ENCODE measurements at places on chromosomes 13 and 19. TPM values are rescaled to one million over a fixed set of nuclear protein-coding genes. Genes with fewer than 3 reads are reported as not detected.

PLIN4 gene
- total RNA-seq: 4.1 TPM

DBP gene
- total RNA-seq: 17.7 TPM

DNA sequence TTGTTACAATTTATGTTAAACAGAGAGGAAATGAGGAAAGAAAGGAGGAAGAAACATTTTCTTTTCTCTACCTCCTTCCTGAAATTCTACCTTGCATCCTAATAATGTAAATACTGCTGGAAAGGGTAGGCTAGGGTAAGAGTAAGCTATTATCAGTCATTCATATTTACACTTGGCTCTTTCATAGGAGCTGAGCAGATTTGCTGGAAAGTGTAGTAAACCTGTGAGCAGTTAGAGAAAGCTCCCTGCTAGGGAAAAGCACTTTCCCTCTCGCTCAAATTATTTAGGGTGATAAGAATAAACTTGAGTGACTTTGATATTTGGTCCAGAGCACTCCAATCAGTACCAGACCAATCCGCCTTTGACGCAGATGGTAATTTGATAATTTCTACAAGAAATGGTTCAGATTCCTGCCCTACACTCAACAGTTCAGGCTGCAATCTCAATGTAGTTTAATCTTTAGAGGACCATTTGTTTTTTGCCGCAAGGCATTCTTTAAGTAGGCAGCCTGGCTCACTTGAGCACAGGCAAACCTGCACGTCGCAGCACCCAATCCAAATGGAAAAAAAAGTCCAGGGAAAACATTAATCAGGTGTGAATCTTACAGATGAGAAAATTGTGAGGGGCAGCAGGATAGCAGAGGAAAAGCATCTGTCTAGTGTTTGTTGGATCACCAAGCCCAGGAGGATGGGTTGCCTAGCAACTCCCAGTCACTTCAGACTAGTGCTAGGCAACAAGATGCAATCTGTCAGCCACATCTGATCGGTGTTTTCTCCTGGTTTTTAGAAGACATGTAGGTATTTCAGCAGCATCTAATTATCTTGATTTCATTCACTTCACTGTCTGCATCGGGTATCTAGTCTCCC is 68.6 kb upstream of the KL start:
- DNase-seq: no peak

DNA sequence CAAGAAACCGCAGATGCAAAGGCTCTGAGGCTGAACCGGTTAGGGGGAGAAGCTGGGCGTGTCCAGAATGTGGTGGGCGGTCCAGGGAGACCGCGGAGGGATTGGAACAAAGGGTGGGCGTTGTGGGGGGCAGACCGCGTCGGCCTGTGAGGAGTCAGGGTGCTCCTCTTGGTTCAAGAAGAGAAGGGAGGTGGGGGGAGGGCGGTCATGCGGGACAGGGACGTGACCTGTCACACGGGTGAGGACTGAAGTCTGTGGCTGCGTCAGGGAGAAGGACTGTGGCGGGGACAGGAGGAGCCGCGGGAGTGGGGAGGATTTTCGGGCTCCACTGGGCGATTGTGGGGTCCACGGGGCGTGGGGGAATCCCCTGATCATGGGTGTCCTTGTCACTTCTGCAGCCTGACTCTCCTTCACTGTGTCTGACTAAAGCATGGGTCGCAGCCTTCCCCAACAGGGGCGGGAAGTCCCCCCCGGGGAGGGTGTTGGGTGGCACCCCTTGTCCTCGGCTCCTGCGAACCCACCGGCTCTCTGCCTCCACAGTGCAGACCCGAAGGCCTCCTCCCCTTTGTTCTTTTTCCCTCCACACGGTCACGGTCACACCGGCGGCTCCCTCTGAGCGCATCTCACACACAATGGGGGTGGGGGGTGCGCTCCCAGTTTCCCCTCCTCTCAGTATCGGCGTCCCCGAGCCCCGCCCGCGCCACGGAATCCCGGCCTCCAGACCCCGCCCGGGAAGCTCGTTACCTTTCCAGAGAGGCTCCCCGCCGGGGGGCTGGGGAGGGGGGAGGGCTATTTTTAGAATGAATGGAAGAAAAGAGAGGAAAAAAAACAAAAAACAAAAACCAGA is 16.4 kb upstream of the KCNN1 start:
- DNase-seq: no peak

HTR2A gene
- 0.90 TPM for total RNA-seq

DNA sequence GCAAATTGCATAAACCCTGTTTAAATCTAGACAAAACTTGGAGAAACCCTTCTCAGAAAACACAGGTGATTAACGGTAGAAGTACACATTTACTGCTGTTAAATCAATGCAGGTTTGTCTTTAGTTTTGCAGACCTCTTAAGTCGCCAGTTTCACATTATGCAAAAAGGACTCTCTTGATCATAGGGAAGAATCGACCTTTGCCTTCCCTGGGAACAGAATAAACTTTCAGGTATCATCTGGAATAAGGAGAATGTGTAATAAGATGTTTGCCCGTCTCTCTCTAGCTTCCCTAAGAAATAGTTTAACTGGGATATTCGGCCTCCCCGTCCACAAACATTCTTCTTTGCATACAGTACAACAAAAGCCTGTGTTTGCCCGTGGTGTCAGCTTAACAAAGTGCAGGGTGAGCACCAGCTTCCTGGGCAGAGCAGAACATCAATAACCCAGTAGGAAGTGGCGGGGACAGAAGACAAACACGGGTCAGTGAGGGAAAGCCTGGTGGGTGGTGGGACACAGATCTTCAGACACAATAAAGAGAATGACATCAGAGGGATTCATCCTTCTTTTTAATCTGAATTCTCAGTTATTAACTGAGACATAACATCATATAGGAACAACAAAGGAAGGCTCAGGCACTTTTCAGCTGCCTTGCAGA is 1077.7 kb upstream of the SLC10A2 start:
- DNase-seq: no peak

GRK1 gene
- total RNA-seq: 0.09 TPM

DNA sequence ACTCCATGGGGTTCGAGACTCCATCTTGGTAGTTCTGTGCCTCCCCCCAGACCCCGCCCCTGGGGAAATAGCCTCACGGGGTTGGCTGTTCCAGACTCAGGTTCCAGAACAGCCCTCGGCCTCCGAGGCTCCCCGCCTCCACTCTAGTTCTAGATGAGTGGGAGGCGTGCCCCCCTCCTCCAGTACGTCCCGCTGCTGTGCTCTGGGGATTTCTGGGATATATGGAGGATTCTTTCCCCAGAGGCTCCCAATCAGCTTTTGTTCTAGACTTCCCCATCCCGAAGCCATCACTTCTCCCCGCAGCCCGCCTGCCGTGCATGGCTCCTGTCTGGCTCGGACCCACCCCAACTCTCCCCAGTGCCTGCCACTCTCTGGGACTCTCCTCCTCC is 1.9 kb upstream of the CACNG7 start:
- DNase-seq: no peak

- DNase-seq: no peak
Observed at GRCh38 chr13:33487575-33488243, 202.2 kb upstream of the STARD13 start.

ZFP28 gene
- total RNA-seq: 7.1 TPM

- peak; percentile 53 for DNase-seq
Observed at GRCh38 chr19:54335979-54336892, 2.7 kb downstream of the LILRA4 start.

DNA sequence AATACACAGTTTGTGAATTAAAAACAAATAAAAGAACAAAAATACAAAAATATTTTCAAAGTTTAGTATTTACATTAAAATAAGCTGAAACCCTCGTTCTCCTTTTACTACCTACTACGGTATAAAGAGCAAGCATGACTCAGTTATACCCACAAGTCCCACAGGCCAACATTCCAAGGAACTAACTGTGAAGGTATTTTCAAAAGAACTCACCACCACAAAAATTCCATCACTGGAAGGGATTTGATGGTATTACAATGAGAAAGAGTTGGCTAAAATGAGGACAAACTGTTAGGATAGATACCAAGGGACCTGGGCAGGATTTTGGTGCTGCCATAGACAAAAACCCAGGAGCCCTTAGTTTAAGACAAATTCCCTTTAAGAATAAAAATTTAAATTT is 122.7 kb downstream of the TBC1D4 start:
- no peak for DNase-seq

PLPP2 gene
- total RNA-seq: 5.7 TPM

All from upper lobe of right lung (tissue), 1 donor.